ENCODE measurements at places on chromosomes 2 and 18.

- no peak for DNase-seq
These were observed 136.6 kb downstream of the ZAP70 start for GRCh38 chr2:97849881-97850528.

- DNase-seq, result no peak
These were observed 15.3 kb downstream of the SIX3 start for GRCh38 chr2:44956843-44957242.

- DNase-seq, result no peak
These were observed 857 bp upstream of the INHBB start for GRCh38 chr2:120344976-120345581.

DNA sequence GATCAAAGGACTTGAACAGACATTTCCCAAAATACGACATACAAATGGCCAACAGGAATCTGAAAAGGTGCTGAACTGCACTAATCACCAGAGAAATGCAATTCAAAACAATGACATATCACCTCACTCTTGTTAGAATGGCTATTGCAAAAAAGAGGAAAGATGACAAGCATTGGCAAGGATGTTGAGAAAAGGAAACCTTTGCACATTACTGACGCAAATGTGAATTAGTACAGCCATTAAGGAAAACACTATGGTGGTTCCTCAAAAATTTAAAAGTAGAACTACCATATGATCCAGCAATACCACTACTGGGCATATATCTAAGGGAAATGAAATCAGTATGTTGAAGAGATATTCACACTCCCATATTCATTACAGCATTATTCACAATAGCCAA lies 57.7 kb upstream of the ASPRV1 start:
- DNase-seq, result no peak

DNA sequence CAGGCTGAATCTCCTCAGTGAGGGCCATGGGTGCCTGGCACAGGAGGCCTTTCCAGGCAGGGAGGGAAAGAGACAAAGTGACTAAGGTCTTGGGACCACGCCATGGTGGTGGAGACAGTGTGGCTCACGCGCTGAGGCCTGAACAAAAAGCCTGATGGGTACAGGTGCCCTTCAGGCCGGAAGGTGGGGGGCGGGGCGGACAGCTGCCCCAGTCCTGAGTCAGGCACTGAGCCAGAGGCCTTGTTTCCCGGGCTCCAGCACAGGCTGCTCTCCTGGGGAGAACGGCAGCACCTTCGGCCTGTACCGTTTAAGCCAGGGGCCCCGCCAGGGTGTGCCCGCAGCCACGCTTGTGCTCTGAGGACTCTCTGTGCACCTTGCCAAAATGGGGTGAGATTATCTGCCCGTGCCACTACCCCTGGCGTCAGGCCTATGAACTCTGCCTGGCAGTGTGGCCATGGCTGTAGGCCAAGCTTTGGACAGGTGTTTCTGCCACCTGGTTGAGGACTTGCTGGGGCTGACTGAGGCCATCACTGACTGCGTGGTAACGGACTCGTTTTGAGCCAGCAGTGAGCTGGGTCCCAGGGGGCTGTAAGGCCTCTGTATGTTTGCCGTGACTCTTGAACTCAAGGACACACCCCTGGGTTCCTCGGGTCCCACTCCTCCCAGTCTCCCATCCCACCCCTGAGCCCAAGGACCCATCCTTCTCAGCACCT lies 31.7 kb upstream of the DNMT3A start:
- no peak for DNase-seq

- DNase-seq, result no peak
These were observed 11.2 kb downstream of the PMAIP1 start for GRCh38 chr18:59910967-59911366.

- DNase-seq, result no peak
These were observed 73.1 kb upstream of the STK17B start for GRCh38 chr2:196244516-196244915.

DNA sequence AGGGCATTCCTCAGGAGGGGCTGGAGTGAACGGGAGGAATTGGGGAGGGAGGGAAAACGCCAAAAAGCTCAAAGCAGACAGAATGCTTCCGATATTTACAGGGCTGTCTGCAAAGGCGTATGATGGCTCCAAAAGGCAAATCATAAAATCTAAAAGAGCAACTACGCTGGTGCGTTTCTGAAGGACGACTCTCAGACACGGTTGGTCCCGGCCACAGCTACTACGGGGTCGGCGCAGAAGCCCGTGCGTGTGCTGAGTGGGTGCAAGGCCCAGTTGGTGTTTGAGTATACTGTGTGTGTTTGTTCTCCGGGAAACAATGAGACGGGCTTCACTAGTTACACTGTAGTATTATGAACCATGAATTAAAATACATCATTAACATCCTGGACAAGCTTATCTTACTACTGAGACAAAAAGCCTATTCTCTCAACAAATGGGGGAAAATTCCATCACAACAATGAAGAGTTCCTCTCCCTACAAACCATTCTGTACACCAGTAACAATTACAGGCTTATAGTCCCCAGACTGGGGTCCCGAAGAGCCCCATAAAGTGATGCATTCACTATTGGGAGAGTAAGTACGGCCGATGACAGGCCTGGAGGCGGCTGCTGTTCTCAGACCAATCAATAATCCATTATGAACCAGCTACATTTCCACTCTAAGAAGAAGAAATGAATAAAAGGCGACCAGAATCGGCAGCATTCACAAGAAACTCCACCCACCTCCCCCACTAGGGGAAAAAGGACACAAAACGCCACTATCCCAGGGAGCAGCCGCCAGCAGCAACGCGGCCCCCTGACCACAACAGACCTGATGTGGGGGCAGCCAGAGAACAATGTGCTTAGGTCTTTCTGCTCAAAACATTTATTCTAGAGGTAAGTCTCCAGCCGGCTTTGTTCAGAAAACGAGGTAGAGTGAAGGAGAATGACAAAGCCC lies 43.4 kb downstream of the ZNF516 start:
- DNase-seq, result no peak

DNA sequence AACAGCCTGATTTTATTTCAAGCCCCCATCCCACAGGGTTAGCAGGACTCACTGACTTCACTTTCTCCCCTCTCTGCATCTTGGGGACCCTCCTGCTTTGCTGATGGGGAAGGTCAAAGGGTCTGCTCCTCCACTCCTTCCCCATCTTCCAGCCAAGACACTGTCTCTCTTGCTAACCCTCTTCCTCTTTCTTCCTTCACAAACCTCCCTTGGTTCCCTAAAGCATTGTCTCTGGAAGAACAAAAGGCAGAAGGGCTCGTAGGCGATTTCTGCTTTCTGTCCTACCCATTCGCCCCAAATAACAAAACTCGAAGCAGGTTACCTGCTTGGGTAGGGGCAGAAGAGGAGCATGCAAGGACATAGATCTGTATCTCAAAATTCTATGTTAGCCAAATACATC lies 5.5 kb upstream of the SLC4A3 start:
- no peak for DNase-seq

DNA sequence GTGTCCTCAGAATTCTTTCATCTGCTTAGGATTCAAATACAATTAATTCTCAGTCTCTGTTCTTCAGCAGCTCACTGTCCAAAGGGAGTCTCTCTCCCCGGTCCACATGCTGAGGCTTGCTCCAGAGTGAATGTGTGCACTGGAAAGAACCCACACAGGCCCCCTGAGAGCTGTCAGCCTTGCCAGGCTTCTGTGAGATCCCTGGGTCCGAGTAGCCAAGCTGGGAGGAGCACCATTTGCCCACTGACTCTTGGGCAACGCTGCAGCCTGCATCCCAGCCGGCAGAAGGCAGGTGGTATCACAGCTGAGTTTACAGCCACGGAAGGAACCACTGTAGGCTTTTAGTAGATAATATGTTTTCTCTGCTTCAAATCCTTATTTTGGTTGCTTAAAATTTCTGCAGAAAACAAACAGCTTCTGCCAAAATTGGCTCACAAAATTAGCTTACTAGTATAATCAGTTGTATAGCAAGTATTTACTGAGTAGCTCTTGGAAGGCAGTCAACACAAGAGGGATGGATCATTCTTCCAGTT lies 21.4 kb upstream of the LTBP1 start:
- DNase-seq, result no peak

GRCh38 chr2:215899141-215900074 lies 113.9 kb downstream of the MREG start:
- no peak for DNase-seq

DNA sequence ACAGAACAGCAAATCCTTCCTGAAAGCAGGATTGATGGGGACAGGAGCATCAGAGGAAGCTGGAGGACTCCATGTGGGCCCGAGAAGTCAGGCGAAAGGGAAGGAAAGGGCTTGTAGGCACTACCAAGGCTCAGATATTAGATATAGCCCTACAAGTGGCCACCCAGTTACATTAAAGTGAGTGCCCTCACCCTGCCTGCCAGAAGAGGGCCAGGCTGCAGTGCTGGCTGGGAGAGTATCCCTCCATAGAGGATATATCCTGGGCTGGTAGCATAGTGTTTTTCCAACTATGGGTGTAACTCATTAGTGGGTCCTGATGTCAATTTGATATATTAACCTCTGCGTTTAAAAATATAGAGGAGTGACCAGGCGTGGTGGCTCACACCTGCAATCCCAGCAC lies 285.2 kb downstream of the MYCN start:
- DNase-seq, result no peak

GRCh38 chr2:3022841-3023372 lies 354.7 kb downstream of the EIPR1 start:
- DNase-seq, result no peak

DNA sequence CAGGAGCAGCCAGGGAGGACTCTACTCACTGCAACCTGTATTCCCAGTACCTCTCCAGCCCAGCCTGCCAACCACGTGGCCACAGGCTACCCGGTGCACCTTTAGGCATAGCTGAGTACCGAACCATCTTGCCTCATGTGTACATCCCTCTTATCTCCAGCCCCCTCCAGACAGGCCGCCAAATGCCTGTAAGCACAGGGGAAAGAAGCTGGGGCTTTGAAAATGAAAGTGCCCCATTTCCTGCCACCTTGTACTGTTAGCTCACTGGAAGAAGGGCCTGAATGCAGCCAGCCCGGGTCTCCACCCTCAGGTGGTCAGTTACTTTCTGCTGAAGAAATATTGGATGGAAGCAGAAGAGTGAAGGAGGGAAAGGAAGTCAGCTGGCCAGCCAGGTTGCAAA lies 27.2 kb upstream of the RFX8 start:
- DNase-seq, result no peak

- DNase-seq, result no peak
These were observed 75.1 kb downstream of the AGPS start for GRCh38 chr2:177467646-177468045.

DNA sequence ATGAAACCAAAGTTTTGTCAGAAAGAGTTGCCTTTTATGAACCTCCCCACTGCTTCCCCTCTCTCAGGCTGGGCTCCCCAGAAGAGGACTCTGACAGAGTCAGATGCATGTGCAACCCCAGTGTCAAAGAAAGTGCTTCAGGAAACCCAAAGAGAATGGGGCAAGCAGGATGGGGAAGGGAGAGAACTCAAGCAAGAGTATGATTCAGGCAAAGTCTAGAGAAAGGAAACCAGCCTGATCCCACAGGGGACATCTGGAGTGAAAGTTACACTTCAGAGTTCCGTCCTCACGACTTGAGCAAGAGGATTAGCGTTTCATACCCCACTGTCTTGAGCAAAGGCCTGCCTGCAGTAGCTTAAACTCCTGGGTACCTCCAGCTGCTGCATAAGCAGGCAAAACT lies 51.8 kb upstream of the EPC2 start:
- DNase-seq, result no peak

- no peak for DNase-seq
These were observed 38.1 kb downstream of the SNED1 start for GRCh38 chr2:241036397-241036963.

GRCh38 chr2:44326548-44327264 lies 34.6 kb downstream of the PREPL start:
- no peak for DNase-seq

DNA sequence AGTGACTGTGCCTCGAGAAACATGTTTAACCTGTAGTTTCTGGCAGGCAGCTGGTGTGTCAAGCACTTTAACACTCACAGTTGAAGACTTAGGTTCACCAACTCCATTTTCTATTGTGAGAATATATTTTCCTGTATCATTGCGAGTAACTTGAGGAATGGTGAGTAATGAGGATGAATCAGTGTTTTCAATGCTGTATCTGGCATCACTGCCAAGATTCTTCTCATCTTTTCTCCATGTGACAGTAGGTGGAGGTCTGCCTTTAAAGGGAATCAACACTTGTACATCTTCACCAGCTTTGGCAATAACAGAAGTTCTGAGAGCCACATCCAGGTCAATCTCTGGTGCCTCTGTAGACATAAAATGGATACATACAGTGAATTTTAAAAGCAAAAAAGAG lies 72.8 kb downstream of the PLEKHA3 start:
- no peak for DNase-seq

- no peak for DNase-seq
These were observed 1.7 kb upstream of the MGAT5 start for GRCh38 chr2:134252092-134252750.

- DNase-seq, result no peak
These were observed 117.2 kb downstream of the TSN start for GRCh38 chr2:121872651-121873050.

DNA sequence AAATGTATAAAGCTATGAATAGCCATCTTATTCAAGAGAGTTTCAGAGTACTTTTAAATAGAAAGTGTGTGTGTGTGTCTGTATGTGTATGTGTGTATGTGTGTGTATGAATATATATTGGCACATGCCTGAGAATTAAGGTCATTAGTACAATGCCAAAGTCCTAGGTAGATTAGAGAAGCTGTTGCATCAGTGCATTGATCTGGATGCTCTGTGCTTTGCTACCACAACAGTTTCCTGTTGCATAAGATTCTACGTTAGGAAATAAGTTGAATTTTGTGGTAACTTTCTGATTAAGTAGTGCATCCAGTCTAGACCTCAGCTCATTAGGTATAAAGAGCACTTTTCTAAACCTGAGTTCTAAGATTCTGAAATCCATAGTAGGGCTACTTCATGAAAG lies 1102.8 kb upstream of the KLHL29 start:
- DNase-seq, result no peak

DNA sequence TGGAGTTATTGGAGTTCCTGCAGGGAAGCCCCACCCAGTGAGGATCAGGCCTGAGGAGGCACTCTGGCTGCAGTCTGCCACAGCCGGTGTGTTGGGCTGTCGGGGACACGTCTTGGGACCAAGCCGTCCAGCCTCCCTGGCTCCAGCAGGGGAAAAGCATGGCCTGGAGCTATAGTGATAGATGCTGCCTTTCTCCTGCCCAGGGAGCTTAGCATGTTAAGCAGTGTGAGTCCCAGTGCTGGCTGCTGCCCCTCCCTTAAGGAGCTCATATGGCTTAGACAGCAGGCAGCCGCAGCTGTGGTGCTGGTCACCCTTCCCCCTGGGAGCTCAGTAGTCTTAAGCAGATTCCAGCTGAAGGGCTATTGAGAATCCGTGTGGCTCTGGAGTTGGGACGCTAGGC lies 78.9 kb downstream of the CERS6 start:
- DNase-seq, result no peak

GRCh38 chr2:101012054-101012705 lies 10.1 kb downstream of the RPL31 start:
- no peak for DNase-seq

GRCh38 chr2:235611349-235611748 lies 117.5 kb downstream of the AGAP1 start:
- peak; percentile 65 for DNase-seq

GRCh38 chr2:189046320-189046719 lies 72.1 kb downstream of the COL3A1 start:
- no peak for DNase-seq

- DNase-seq, result no peak
These were observed 463.7 kb upstream of the RGPD4 start for GRCh38 chr2:107362993-107363392.

GRCh38 chr2:200862532-200863000 lies 1.9 kb downstream of the CLK1 start:
- peak; percentile 47 for DNase-seq

GRCh38 chr2:11013196-11013595 lies 101.5 kb downstream of the KCNF1 start:
- DNase-seq, result no peak

All from NCI-H2227 treated with DMSO at 0.1 percent for 48 hours (cell line).